ENCODE measurements at places on chromosomes 6 and 20.

DNA sequence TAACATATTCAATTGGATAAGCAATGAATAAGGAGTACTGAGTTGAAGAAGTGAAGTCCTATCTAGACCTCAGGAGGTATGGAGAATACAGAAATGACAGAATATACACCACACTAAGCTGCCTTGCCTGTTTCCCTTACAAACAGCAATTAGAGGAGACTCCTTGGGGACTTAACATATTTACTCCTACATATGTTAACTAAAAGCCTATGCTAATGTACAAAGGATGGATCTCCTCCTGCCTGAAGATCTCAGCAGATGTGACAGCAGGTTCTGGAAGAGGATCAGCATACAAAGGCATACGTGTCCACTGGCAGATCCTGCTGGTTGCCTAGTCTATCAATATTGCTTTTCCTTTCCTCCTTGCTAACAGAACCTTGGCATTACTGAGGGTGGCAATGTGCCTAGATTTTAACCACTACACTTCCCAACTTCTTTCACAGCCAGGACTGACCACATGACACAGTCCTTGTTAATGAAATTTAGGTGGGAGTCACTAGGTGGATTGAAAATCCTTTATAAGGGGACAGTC is 29.6 kb downstream of the PRKN start:
- DNase-seq = no peak

GRCh38 chr6:13351271-13351670 is 22.9 kb upstream of the TBC1D7 start:
- no peak for DNase-seq

DNA sequence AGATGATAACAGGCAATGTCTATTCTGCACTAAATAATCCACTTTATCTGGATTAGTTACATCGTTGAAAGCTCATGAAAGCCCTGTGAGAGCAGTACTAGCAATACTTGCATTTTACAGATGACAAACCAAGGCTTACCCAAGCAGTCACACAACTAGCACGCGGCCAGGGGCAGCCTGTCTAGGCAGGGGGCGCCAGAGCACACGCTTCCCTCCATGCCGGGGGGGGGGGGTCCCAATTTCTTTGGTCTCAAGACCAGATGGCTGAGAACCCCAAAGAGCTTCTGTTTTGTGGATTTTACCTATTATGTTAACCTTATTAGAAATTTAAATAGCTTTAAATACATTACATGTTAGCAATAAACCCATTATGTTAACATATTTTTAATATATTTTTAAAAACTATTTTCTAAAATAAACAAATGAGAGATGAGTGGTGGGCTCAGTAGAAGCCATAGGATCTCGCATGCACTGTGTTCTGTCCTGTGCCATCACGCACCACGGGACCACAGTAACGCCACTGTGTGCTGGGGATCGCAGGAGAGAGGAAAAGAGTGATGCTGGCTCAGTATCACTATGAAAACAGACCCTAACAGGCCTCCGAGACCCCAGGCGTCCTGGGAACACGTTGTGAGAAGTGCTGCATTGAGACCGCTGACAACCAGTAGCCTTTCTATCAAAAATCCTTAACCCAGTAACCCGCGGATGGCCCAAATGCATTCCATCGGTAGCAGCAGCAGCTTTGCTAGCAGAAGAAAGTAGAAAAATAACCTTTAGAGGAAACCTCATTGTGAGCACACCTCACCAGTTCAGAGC is 5.3 kb upstream of the PRR18 start:
- peak; percentile 65 for DNase-seq

- DNase-seq = peak; percentile 12
Measured at GRCh38 chr6:95280686-95281273, 296.6 kb upstream of the MANEA start.

GRCh38 chr6:159170333-159170672 is 1.1 kb downstream of the FNDC1 start:
- no peak for DNase-seq

DNA sequence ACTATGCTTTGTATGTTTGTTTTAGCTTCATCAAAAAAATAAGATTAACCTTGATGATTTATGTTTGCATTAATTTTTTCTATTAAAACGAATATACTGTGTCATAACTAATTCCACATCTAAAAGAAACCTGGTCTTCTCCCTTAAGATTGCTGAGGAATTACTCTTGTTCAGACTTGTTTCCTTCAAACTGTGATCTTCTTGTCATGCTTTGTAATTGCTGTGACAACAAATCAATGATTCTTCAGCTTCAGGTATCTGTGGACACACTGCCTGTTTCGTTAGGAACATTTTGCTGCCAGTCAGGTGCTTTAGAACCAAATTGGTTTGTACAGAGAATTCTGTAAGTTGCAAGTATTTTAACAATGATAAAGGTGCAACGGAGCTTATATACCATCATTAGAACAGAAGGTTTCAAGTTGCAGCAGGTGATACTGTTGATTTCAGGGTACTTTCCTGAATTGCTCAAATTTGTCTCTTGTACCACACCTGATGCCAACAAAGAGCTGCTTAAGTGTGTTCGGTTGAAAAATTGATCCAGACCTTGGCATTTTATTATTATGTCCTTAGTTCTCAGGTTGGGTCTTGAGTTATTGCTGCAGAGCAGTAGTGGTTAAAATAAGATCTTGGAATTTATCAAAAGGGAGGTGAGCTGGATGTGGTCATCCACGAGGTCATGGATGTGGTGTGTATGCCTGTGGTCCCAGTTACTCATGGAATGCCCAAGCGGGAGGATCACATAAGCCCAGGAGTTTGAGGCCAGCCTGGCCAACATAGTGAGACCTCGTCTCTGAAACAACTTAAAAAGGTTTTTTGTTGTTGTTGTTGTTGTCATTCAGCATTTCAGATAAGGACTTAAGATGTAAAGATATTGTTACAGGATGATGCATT is 19.5 kb downstream of the SYTL3 start:
- no peak for DNase-seq

GRCh38 chr6:31900917-31901414 is 920 bp downstream of the ZBTB12 start:
- peak; percentile 27 for DNase-seq

DNA sequence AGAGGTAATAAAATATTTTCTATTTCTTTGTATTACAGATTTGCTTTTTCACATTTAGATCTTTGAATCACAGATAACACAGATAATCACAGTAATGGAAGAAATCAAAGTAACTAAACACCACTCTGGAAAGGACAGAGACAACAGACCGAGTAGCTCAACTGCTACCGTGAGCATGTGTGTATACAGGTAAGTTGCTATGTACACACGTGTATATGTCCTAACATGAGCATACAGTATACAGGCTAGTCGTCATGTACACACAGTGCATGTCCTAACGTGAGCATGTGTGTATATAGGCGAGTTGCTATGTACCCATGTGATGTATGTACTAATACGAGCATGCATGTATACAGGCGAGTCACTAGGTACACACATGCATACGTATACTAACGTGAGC is 379.0 kb downstream of the THBS2 start:
- DNase-seq = no peak

- DNase-seq = no peak
Measured at GRCh38 chr20:49955167-49955566, 19.0 kb downstream of the RNF114 start.

- no peak for DNase-seq
Measured at GRCh38 chr20:42118409-42119125, 500.4 kb upstream of the CHD6 start.

GRCh38 chr20:17968366-17969277 is at the start of the genes MGME1 and SNX5:
MGME1 (plus strand) TSS chr20:17969018; CDS start chr20:17969860, 842 bp downstream.
SNX5 (minus strand) TSS chr20:17968794; CDS start chr20:17968425, 369 bp downstream.
- peak; percentile 99 for DNase-seq

GRCh38 chr20:4950437-4950836 is 50.9 kb downstream of the SLC23A2 start:
- no peak for DNase-seq

GRCh38 chr6:116176596-116176995 is 50.7 kb upstream of the COL10A1 start:
- DNase-seq = no peak

DNA sequence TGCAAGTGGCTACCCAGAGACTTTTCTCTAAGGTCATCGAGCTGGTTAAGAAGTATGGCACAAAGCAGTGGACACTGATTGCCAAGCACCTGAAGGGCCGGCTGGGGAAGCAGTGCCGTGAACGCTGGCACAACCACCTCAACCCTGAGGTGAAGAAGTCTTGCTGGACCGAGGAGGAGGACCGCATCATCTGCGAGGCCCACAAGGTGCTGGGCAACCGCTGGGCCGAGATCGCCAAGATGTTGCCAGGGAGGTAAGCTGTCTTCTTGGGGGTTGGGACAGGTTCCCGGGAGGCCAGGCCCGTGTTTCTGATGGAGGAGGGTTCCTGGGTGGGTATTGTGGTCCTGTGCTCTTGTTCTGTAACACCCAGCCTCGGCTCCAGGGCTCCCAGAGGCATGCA is 19.9 kb downstream of the MYBL2 start:
- DNase-seq = no peak

DNA sequence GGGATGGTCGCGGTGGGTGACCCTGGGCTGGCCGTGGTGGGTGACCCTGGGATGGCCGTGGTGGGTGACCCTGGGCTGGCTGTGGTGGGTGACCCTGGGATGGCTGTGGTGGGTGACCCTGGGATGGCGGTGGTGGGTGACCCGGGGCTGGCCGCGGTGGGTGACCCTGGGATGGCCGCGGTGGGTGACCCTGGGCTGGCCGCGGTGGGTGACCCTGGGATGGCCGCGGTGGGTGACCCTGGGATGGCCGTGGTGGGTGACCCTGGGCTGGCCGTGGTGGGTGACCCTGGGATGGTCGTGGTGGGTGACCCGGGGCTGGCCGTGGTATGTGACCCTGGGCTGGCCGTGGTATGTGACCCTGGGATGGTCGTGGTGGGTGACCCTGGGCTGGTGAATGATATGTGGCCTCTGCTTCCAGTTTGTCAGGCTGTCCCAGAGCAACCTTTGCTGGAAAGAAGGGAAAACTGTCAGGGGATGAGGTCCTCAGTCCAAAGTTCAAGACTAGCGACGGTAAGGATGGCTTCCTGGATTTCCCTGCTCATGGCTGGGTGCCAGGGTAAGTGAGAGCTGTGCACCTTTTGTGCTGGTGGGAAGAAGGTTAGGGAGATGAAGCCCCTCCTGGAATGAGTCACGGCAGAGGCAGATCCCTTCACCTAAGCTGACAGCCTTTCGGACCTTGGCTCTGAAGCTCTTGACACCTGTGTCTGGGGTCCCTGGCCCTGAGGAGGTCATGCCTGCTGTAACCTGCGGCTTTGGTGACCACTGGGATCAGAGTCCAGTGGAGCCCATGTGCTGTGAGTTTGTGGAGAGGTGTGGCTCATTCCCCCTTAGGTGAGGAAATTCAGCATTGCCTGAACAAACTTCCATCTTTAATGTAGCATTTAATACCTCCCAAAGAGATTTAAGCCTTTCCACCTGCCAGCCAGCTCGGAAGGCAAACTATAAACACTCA is 19.1 kb upstream of the PCMTD2 start:
- DNase-seq = no peak

DNA sequence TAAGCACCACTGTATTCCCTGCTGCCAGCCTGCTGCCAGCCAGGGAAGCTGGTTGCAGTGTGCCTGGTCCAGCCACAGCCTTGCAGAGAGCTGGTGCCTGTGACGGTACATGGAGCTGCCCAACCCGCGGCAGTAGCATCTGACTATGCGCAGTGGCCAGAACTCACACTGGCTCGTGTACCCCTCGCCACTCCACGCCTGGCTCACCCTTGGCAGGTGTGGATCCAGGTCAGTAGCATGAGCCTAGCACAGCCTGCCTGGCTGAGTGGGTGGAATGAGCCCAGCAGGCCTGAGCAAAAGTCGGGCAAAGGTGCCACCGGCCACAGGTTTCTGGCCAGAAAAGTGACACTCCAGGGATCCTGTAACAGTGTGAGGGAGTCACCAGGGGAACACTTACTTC is 361.7 kb upstream of the MAP3K7 start:
- no peak for DNase-seq

DNA sequence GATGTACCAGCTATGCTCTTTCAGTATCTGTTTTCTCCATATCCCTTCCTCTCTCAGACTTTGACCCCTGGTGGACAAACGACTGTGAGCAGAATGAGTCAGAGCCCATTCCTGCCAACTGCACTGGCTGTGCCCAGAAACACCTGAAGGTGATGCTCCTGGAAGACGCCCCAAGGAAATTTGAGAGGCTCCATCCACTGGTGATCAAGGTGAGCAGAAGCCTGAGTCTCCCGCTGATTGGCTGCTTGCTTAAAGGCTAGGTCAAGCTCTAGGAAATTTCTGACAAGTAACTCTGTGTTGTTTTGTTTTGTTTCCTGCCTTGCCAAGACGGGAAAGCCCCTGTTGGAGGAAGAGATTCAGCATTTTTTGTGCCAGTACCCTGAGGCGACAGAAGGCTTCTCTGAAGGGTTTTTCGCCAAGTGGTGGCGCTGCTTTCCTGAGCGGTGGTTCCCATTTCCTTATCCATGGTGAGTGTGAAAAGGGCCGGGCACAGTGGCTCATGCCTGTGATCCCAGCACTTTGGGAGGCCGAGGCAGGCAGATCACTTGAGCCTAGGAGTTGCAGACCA is 28.6 kb downstream of the C6orf89 start:
- DNase-seq = peak; percentile 17

DNA sequence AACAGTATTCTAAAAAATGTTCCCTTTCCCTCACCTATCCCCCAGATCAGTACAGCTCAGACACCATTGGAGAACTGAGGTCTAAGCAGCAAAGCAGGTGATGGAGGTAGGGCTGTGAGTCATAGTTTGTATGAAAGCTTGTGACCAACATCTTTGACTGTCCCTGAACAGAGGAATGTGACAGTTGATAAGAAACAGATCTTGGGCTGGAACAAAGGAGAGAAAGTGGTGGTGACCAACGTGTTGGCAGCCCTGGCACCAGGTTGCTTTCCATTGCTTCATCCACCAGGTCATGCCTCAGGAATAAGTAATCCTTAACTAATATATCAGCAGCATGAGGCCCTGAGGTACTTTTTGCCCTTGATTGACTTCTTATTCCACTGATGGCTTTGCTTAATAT is 19.9 kb upstream of the CRIP3 start:
- DNase-seq = no peak

- no peak for DNase-seq
Measured at GRCh38 chr6:165306955-165307354, 2.5 kb downstream of the C6orf118 start.

GRCh38 chr6:168243812-168244376 is 75.7 kb downstream of the DACT2 start:
- DNase-seq = no peak

DNA sequence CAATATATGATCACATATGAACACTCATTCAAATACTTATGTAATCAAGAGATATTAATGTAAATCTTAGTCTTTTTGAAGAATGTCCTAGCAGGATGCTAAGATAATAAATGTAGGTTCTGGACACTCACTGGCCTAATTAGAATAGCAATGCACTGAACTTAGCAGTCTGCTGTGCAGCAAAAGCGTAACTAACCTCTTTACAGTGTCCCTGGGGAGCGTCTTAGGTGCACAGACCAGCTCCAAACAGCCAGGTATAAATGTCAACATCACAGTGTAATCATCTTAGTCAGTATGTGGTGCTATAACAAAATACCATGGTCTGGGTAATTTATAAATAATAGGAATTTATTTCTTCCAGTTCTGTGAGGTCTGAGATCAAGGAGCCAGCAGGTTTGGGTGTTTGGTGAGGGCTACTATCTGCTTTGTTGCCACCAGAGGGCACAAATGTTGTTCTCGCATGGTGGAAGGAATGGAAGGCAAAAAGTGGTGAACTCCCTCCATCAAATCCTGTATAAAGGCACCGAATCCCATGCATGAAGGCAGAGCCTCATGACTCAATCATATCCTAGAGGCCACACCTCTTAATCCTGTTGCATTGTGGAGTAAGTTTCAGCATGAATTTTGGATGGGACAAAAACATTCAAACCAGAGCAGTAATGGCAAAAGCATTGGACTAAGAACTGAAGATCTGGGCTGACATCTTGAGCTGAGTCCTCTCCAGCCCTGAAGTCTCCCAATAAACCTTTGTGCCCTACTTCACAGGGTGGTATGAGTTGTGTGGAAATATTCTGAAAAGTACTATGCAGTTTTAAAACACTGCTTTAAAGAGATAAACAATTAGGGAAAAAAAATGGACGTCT is 41.8 kb upstream of the FOXO3 start:
- no peak for DNase-seq
